ENCODE measurements at places on chromosomes 11 and 22.

DNA sequence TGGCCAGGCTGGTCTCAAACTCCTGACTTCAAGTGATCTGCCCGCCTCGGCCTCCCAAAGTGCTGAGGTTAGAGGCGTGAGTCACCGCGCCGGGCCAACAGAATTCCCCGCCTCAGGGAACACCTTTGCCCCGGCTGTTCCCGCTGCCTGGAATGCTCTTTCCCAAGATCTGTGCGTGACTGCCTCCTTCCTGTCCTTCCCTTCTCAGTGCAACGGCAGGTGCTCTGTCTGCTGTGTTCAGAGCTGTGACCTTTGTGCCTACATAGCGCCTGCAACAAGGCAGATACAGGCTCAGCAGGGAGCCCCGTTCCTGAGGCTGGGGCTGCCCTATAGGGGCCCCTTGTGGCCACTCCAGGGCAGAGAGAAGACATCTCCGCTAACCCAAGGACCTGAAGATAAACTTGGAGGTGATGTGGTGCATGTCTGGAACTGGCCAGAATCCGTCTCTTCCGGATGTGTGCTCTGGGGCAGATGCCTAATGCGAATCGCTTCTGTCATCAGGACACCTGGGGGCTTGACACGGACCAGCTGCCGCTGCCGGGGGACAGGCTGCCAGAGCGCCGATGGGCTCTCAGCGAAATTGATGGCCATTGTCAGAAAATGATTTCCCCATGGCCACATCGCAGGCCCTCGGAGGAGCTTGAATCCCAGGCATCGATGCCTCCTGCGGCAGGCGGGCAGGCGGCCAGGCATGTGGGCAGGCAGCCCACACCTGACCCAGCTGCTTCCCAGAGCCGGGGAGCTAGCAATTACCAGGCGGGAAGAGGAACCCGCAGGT, 43.5 kb upstream of the TCF20 start:
- DNase-seq = no peak

GRCh38 chr11:110852921-110853490, 140.8 kb upstream of the ARHGAP20 start:
- DNase-seq = no peak

GRCh38 chr11:79025622-79026021, 415.2 kb downstream of the TENM4 start:
- DNase-seq = no peak

DNA sequence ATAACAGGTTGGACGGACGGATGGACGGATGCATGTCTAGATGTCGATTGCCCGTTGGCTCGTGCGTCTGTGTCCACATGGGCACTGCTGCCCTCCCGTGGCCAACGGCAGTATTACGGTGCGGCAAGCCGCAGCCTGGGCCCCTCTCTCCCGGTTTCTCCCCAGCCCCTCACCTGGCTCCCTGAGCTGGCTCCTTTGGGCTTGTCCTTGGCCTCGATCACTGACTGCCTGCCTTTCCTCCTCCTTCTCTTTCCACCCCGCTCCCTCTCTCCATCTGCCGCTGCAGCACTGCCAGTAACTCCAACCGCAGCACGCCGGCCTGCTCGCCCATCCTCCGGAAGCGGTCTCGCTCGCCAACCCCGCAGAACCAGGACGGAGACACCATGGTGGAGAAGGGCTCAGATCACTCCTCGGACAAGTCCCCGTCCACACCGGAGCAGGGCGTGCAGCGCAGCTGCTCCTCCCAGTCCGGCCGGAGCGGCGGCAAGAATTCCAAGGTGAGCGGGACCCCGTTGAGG, 77.3 kb downstream of the SCN3B start:
- DNase-seq = peak; percentile 28

DNA sequence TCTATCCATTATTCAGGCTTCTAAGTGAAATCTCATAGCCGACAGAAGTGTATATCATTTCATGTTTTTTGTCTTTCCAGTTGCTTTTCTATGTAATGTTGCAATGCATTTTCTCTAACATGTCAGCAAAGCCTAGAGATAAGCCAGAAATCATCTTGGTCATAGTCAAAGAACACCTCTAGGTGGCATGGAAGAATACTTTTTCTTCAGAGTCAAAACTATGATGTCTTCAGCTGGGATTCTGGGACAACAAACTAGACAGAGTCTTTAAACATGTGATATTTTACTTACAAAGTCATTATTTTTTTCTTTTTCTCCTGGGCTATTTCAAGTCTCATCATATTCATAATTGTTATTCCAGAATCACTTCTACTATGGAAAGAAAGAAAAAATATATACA, 4.4 kb downstream of the GAS2 start:
- peak; percentile 11 for DNase-seq

- DNase-seq = peak; percentile 71
Observed at GRCh38 chr11:47950396-47950795, 30.0 kb upstream of the PTPRJ start.

- DNase-seq = no peak
Observed at GRCh38 chr11:2736577-2737225, 36.9 kb upstream of the KCNQ1OT1 start.
